RKO (cell line): ENCODE measurements at places on chromosomes 6 and 20.

DNA sequence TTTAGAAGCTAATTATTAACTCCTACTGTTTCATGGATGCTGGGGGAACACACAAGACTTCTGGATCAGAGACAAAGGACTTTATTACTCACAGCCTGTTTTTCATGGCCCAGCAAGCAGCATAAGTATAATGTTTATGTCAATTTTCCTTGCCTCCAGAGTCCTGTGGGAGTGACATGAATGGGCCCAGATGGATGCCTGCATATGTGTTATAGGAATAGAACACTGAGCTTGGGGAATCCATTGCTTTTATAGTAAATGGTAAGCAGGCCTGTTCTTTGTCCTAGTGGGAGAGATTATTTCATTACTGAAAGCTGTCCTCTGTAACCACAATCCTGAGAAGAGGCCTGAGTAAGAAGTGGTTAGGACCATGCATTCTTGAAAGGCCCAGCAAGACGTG lies 25.6 kb downstream of the BLTP3A start:
- DNase-seq: no peak

GRCh38 chr20:44552050-44552449 lies 30.2 kb upstream of the SERINC3 start:
- DNase-seq: no peak

GRCh38 chr6:108985301-108985700 lies 109.3 kb downstream of the SESN1 start:
- no peak for DNase-seq

- no peak for DNase-seq
Measured at GRCh38 chr6:1390133-1390945, 963 bp downstream of the FOXF2 start.

DNA sequence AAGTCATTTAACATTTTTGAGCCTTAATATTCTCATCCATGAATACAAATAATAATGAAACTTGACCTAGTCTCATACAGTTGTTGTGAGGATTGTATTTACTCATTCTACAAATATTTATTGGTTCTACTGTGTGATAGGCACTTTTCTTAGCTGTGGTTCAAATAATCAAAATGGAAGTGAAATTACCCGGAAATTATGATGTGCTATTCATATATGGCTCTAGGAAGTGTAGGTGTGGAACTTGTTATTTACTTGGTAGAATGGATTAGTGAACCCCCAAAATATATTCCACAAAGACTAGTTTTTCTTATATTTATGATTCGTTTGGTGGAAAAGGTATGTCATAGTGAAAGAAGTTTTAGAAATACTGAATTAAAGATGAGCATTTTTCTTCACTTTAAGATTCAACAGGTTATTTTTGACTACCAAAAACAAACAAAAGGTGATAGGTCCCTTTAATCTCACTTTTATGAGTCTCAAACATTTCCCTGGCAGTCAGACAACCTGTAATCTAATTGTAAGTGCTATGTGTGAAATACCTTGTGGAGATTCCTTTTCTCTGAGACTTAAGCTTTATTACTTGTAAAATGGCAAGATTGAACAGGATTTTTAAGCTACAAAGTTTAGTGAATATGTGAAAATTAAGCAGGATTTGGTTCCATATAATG lies 77.8 kb downstream of the STXBP5 start:
- DNase-seq: no peak
